ENCODE measurements at places on chromosomes 13 and 19. TPM values are rescaled to one million over a fixed set of nuclear protein-coding genes. Genes with fewer than 3 reads are reported as not detected.
A peak's percentile ranks its signal among the peaks of the same experiment; 100 is the strongest.

LILRB1 gene
- polyA plus RNA-seq = 0.48 TPM

LIPE gene
- 74.5 TPM for polyA plus RNA-seq

NLRP7 gene
- not detected for polyA plus RNA-seq

- no peak for DNase-seq
Measured at GRCh38 chr19:2097203-2097885, 629 bp downstream of the IZUMO4 start.

DNA sequence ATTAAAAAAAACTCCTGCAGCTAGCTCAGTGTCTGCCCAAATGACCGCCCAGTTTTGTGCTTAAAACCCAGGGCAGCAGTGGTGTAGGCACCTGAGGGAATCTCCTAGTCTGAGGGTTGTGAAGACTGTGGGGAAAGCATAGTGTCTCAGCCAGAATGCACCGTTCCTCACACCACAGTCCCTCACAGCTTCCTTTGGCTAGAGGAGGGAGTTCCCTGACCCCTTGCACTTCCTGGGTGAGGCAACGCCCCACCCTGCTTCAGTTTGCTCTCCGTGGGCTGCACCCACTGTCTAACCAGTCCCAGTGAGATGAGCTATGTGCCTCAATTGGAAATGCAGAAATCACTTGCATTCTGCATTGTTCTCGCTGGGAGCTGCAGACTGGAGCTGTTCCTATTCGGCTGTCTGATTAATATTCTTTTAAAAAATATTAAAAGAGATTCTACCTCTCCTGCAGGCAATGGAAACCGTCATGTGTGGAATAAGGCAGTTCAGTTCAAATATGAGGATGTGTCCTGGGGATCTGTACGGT is 645.7 kb downstream of the FGF9 start:
- no peak for DNase-seq

LYL1 gene
- polyA plus RNA-seq = 2.3 TPM

CEACAM7 gene
- 0.22 TPM for polyA plus RNA-seq

- no peak for DNase-seq
Measured at GRCh38 chr13:60494296-60494695, 97.3 kb downstream of the TDRD3 start.

DNA sequence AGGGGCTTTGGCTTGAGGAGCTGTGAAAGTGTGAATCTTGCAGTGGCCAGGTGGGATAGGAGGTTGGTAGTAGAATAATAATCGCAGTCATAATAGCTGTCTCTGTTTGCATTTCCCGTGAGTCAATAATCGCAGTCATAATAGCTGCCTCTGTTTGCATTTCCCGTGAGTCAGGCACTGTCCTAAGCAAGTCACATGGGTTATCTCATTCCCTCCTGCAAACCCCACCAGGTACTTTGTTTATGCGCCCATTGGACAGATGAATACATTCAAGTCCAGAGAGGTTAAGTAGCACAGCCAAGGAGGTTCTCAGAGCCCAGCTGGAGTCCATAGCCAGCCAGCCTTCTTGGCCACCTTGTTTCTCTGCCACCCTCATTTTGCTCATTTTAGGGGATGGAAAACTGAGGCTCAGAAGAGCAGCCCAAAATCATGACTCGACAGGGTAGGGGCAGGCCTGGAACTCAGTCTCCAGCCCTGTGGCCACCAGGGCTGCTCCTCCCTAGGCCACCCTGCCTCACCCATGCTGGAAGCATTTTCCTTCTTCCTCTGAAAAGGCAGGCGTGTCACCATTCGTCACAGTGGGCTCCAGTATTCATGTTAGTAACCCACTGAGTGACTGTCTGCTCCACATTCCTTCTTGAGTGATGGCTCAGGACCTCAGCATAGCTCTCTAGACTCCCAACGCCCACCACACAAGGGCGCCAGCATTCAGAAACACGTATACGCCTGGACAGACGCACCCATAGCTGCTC is 206.2 kb downstream of the URI1 start:
- no peak for DNase-seq

GRCh38 chr13:59318320-59318930 is 845.3 kb downstream of the DIAPH3 start:
- peak; percentile 79 for DNase-seq

CALR gene
- polyA plus RNA-seq = 637 TPM

DNA sequence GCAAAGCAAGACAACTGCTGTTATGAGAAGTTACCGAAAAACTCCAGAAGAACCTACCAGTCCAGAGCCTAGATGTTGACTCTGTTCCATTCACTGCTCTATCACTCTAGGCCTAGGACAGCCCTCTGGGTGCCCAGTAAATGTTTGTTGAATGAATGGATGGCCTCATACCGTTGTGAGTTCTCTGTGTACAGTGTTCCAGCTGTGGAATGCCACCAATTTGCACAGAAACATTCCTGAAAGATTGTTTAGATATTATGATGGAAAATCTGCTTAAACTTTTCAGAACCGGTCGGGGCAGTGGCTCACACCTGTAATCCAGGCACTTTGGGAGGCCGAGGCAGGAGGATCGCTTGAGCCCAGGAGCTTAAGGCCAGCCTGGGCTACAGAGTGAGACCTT is 1.3 kb upstream of the FBL start:
- DNase-seq = no peak

DNA sequence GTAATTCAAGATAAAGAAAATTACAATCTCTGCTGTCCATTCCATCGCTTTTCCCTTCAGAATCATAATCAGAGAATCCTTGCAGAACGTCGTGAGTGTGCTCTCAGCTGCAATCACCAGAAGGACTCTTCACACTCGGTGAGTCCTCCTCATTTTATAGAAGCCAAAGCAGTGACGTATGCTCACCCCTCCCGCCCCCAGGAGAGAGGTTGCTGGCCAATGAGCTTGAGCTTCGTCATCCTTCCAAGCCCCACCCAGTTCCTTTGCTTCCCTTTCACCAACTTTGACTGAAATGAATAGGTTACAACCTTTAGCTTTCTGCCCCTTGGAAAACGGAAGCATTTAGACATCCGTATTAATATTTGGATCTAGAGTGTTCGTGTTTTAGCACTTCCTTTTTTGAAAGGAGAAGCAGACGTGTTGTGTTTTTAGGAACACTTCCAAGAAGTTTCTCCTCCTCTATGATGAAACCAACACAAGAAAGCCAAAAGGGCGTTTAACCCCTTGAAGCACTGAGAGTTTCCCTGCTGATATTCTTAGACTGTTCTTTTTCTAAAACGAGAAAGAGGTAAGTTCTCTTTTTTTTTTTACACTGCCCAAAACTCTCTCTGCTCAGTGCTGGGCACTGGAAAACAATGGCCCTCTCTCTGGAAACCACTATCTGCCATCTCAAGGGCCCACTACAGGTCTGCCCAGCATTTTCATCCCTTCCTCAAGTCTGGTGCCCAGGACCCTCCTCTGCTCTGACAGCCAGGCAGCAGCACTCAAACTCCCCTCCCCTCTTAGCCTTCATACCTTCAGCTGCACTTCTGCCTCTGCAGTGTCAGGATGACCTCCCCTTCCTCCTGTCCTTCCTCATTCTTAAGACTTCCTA is 44.3 kb upstream of the CEACAM21 start:
- no peak for DNase-seq

EPS8L1 gene
- 5.5 TPM for polyA plus RNA-seq

PSG3 gene
- polyA plus RNA-seq = not detected

PPM1N gene
- polyA plus RNA-seq = 1.8 TPM

ZNF729 gene
- not detected for polyA plus RNA-seq

Data from brain (organoid and tissue), 16 donors.